ENCODE measurements at places on chromosomes 12 and 14. TPM values are rescaled to one million over a fixed set of nuclear protein-coding genes. Genes with fewer than 3 reads are reported as not detected.

Gene SYNE3
- 6.0 TPM for total RNA-seq

Gene KRT86
- total RNA-seq, result 0.48 TPM

Gene IRAK3
- total RNA-seq, result 3.5 TPM

Gene ALG10B
- total RNA-seq, result 3.6 TPM

- peak; percentile 72 for DNase-seq
Measured at GRCh38 chr12:124073356-124074035, 100.5 kb downstream of the ZNF664 start.

DNA sequence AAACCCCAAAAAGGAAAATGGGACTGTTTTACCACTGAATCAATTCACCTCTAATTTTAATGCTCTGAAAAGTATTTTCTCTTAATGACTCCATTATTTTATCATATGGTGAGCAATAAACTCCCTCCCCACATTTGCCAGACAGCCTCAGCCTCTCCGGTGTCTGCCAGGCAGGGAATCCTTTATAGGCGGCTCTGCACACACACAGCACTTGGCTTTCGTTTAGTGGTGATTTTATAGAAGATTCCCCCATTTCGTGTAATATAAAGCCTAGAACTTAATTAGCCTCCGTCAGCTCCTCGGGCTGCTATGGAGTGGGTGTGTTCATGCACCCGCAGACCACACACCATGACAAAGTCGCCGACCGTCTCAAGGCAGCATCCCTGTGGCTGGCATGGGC lies 10.1 kb upstream of the C14orf180 start:
- DNase-seq, result no peak
